ENCODE measurements at places on chromosomes 6 and 20. TPM values are rescaled to one million over a fixed set of nuclear protein-coding genes. Genes with fewer than 3 reads are reported as not detected.

DNA sequence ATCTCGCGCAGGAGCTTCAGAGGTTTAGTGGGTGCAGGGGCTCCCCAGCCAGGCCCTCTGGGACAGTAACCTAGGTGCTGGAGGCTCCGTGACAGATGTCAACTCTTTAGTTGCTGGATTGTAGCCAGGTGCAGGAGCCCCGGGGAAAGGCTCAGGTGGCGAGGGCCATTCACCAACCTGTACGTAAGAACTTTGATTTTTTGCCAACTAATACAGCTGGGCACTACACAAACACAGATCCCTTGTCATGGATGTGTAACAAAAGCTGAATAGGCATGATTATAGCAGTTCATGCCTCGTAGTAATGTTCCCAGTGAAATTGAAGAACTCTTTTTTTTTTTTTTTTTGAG, 82.6 kb downstream of the CDC5L start:
- H3K4me1 ChIP-seq: no peaks in the 10 kb centered on the region
- H3K27me3 ChIP-seq: no peaks in the 10 kb centered on the region
- DNase-seq: no peak
- H3K36me3 ChIP-seq: no peaks in the 10 kb centered on the region
- no peak overlapping the region for H3K4me3 ChIP-seq

- peak overlapping the region; percentile 98 for H3K4me3 ChIP-seq
- H3K36me3 ChIP-seq: peaks cover 33% of the 10 kb centered on the region
- peak overlapping the region; percentile 99 for H3K27ac ChIP-seq
- H3K4me1 ChIP-seq: peaks cover 42% of the 10 kb centered on the region
- no peaks in the 10 kb centered on the region for H3K27me3 ChIP-seq
- peak; percentile 73 for DNase-seq
These were observed 764 bp downstream of the BAG6 start for GRCh38 chr6:31651602-31652191.

DNA sequence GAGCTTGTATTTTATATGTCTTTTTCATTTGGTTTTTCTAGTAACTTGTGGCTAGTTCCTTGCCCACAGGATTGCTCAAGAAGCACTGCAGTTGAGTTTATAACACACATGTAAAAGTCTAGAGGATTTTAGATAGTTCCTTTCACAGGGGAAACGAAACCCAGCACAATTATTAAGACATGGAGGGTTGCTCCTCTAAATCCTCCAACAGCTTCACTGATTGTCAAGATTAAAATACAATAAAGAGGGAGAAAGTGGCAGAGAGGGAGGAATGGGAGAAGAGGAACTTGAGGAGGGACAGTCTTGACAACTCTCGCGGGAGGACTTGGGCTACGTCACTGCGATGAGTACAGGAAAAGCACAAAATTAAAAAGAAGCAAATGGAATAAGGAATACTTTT, 9.7 kb upstream of the TBC1D7 start:
- H3K27me3 ChIP-seq: peaks cover 6% of the 10 kb centered on the region
- H3K4me1 ChIP-seq: peaks cover 23% of the 10 kb centered on the region
- H3K36me3 ChIP-seq: peaks cover 5% of the 10 kb centered on the region

- H3K4me3 ChIP-seq: no peak overlapping the region
- no peaks in the 10 kb centered on the region for H3K36me3 ChIP-seq
- H3K27me3 ChIP-seq: peaks cover 62% of the 10 kb centered on the region
- no peak overlapping the region for H3K27ac ChIP-seq
- peaks cover 15% of the 10 kb centered on the region for H3K4me1 ChIP-seq
These were observed 23.2 kb downstream of the TNXB start for GRCh38 chr6:32085759-32086459.

DNA sequence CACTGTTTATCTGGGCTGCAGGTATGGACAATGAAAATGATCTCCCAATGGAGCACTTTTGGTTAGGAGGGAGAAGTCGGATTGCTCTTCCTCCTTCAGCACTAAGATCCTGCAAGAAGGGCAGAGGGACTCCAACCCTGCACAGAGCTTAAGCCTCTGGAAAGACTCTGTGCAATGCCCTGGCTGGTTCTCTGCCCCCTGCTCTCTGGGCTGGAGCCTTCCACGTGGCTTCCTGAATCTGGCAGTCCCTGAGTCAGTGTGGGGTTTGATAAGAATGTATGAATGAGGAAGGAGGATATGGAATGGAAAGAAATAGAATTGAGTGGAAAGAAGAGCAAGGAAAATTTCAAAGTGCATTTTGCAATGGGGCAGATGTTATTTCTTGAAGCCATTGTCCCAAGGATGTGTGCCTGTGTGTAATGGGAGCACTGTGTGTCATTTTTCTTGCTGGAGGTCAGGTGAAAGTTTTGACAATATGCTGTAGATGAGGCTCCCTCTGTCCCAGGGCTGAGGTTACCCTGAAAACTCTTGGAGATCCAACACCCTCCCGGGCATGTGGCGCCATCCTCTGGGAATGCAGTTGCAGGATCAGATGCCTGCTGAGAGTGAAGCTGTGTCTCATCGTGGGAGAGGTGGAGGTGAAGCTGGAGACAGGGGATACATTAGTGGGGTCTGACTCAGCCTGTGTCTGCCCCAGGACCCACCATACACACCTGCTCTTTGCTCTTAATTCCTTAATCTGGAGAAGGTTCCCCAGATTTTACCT, 16.3 kb upstream of the CST9L start:
- H3K4me3 ChIP-seq: no peak overlapping the region
- no peaks in the 10 kb centered on the region for H3K36me3 ChIP-seq
- H3K27me3 ChIP-seq: peaks cover 30% of the 10 kb centered on the region
- no peak for DNase-seq

Gene MEA1
- total RNA-seq: 53.7 TPM

Gene HLA-DMA
- 19.4 TPM for total RNA-seq

Gene HFE
- 1.3 TPM for total RNA-seq

Gene GPR6
- not detected for total RNA-seq

Gene KHDC1L
- not detected for total RNA-seq

Gene NR2E1
- not detected for total RNA-seq

Gene PPP1R14C
- total RNA-seq: 1.8 TPM

Data from activated T-cell treated with anti-CD3 and anti-CD28 coated beads, Interleukin-2, amount 50 U/mL, for 72 hours (primary cell).